ENCODE measurements at places on chromosomes 2 and 18. TPM values are rescaled to one million over a fixed set of nuclear protein-coding genes. Genes with fewer than 3 reads are reported as not detected.

Gene PDIA6
- 208 TPM for total RNA-seq

Gene RAX
- total RNA-seq, result not detected

Gene NT5DC4
- not detected for total RNA-seq

Gene FBXO15
- 2.2 TPM for total RNA-seq

Gene GCG
- 0.36 TPM for total RNA-seq

Gene APLF
- total RNA-seq, result 6.7 TPM

- DNase-seq, result no peak
- no peak overlapping the region for H3K4me3 ChIP-seq
- H3K27ac ChIP-seq, result peak overlapping the region; percentile 47
Measured at GRCh38 chr2:43184339-43184895, 42.0 kb downstream of the ZFP36L2 start.

DNA sequence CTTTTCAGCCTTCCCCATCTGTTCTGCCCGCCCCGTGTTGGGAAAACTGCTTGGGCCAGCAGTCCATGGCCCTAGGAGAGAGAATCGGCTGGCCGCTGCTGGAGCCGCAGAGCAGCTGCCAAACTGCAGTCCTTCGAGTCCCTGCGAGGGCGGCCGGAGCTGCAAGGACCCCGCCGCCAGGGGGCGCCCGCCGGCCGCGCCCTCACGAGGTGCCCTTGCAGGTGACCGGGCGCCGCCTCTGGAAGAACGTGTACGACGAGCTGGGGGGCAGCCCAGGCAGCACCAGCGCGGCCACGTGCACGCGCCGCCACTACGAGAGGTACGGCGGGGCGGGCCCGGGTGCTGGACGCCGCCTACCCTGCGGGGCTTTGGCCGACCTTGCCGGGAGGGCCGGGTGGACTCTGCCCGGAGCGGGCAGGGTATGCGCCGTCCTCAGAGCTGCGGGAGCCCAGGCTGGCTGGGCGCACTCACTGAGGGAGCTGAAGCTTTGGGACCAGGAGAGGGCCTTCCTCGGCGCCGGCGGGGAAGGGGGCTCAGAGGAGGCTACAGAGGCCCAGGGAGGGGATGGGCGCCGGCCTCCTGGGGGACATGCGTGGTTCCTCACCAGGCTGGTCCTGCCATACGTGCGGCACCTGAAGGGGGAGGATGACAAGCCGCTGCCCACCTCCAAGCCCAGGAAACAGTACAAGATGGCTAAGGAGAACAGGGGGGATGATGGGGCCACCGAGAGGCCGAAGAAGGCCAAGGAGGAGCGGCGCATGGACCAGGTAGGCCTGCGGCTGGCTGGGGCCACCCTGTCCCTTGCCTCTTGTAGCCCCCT, 13.6 kb downstream of the ARID5A start:
- no peaks in the 10 kb centered on the region for H3K27me3 ChIP-seq
- no peak overlapping the region for H3K27ac ChIP-seq
- H3K4me3 ChIP-seq, result no peak overlapping the region
- H3K4me1 ChIP-seq, result peaks cover 7% of the 10 kb centered on the region

DNA sequence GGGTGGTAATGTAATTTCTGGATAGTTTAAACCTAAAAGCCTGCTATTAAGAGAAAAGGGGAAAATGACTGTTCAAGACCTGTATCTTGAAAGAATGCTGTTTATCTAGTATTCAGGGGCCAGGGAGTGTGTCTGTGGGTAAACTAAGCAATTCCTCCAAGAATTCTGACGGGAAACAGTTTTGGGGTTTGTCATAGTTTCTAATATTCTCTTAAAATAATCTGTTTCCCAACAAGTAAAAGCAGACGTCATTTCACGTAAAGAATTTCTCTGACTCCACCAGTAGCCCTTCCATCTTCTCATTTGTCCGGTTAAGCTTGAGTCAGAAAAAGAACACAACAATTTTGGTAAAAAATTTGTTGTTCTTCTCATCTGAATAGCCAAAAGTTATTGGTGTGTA, 232.1 kb upstream of the EPAS1 start:
- no peak for DNase-seq
- no peaks in the 10 kb centered on the region for H3K27me3 ChIP-seq
- no peaks in the 10 kb centered on the region for H3K36me3 ChIP-seq
- peaks cover 16% of the 10 kb centered on the region for H3K4me1 ChIP-seq
- no peak overlapping the region for H3K27ac ChIP-seq

- no peaks in the 10 kb centered on the region for H3K36me3 ChIP-seq
- no peaks in the 10 kb centered on the region for H3K27me3 ChIP-seq
- no peak for DNase-seq
- peak overlapping the region; percentile 82 for H3K4me3 ChIP-seq
- H3K27ac ChIP-seq, result peak overlapping the region; percentile 89
Measured at GRCh38 chr2:186590759-186591505, 1.1 kb downstream of the ITGAV start.

- H3K36me3 ChIP-seq, result peaks cover 54% of the 10 kb centered on the region
- H3K4me1 ChIP-seq, result no peaks in the 10 kb centered on the region
- DNase-seq, result no peak
Measured at GRCh38 chr2:231810905-231811304, 24.7 kb downstream of the COPS7B start.

DNA sequence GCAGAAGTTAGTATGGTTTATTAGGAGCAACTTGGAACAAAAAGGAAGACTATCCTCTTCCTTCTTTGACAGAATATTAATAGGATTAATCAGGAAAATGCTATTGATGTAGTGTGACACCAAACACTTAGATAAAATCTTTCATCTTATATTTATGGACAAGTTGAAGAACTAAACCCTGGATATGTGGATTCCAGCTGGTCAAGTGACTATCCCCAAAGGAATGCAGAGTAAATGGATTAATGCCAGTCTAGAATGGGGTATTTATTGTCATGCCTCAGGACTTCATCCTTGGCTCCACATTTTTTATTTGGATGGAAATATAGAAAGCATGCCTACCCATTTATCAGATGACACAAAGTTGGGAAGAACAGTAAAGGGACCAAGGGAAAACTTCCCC, 124.0 kb upstream of the TTC39C start:
- H3K36me3 ChIP-seq, result no peaks in the 10 kb centered on the region
- H3K4me3 ChIP-seq, result no peak overlapping the region
- H3K4me1 ChIP-seq, result peaks cover 13% of the 10 kb centered on the region
- peaks cover 2% of the 10 kb centered on the region for H3K27me3 ChIP-seq
- no peak overlapping the region for H3K27ac ChIP-seq

DNA sequence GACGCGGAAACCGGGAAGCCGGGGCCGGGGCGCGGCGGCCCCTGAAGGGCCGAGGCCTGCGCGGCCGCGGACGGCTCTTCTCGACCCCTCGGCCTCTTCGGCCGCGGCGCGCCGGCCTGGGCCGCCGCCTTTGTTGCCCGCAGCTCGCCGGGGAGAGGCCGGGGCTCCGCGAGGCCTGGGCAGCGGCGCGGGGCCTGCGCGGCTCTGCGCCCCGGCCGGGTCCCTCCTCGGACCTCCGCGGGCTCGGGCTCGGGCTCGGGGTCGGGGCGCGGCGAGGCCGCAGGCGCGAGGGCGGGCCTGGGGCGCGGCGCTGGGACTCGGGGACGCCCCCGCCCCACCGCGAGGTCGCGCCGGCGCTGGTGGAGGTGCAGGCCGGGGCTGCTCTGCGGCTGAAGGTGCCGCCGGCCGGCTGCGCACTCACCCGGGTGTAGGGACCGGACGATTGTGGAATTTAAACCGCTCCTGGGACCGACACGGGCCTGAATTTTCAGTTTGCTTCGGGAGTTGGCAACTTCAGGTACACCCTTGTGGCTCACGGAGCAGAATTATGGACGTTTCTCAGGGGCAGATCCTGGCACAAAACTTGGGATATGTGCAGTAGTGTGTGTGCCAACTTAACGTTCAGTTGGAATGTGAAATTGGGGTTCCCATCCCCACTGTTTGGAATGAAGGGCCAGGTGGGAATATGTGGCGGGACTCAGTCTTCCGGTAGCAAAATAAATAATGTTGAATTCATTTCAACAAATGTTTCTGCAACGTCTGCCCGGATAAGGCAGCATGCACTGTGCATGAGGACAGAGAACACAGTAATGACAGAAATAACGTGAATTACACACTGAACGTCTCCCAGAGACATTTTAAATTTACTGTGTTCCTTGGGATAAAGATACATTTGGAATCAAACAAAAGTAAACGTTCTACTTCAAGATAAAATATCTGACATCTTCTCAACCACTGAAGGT, 787 bp downstream of the SOCS6 start:
- peak; percentile 67 for DNase-seq
- H3K4me1 ChIP-seq, result peaks cover 44% of the 10 kb centered on the region
- H3K4me3 ChIP-seq, result peak overlapping the region; percentile 97
- H3K27me3 ChIP-seq, result no peaks in the 10 kb centered on the region
- peak overlapping the region; percentile 99 for H3K27ac ChIP-seq
- no peaks in the 10 kb centered on the region for H3K36me3 ChIP-seq

DNA sequence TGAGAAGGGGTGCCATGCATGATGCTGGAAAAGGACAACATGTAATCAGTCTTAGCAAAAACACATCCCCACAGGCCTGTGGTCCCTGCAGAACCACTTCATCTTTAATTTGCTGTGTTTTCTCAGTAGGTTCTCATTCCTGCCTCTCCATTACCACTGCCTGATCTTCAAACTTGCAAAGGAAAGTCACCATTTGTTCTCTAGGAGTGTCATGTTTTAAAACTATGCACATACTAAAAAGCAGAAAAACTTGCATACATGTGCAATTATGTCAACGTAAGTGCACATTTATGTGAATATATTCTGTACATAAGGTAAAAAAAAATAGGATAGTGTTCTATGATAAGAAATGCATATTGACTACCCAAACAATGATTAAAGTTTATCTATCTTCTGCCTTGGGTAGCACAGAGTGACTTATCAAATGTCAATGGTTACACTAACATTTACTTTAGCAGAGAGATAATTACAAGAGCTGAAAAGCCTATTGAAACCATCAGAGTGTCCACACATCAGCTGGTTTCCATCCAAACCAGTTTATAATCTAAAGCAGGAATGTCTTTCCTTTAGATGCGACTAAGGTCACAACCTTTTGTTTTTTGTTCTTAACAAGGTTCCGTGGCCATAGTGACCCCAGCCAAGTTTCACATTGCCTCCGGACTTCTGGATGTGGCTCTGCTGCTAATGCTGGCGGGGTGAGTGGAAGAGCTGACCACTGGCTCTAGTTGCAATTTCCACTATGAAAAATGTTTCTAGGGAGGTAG, 58.7 kb upstream of the RMDN2 start:
- H3K4me1 ChIP-seq, result peaks cover 27% of the 10 kb centered on the region
- no peak overlapping the region for H3K27ac ChIP-seq
- H3K4me3 ChIP-seq, result no peak overlapping the region
- no peaks in the 10 kb centered on the region for H3K36me3 ChIP-seq
